ENCODE measurements at places on chromosomes 6 and 20.

DNA sequence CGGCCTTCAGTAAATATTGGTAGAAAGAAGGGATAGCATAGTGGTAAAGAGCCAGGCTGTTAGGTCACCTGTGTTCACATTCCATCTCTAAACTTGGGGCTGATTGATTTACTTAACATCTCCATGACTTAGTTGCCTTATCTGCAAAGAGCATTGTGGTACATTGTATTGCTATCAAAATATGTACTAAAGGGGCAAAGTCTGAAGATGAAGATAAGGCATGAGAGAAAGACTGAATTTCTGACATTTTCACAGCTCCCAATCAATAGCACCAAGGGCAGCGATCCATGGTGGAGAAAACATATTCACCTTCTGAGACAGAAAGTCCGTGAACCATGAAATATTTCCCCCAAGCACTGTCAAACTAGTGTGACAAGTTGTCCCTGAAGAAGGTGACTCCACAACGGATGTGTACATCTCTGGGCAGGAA is 223.3 kb upstream of the STXBP5 start:
- DNase-seq, result no peak

GRCh38 chr6:92263864-92264263 is 1155.5 kb downstream of the EPHA7 start:
- DNase-seq, result no peak

DNA sequence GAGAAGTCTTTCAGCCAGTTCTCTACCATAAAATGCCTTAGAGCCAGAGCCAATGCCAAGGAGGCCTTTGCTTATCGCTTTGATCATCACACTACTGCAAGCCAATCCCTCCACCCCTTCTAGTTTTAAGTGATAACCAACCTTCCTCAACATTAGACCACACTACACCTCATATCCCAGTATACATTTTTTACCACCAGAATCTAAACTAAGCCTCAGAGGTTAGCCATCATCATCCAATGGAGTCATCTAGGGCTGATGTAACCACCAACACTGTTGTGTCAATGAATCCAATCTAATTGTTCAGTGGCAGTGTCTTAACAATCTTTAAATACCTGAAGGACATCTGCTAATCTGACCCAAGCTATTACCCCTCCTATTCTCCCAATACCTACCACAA is 6.4 kb downstream of the ZUP1 start:
- DNase-seq, result no peak

GRCh38 chr20:17651129-17651759 is 30.8 kb downstream of the RRBP1 start:
- DNase-seq, result no peak

DNA sequence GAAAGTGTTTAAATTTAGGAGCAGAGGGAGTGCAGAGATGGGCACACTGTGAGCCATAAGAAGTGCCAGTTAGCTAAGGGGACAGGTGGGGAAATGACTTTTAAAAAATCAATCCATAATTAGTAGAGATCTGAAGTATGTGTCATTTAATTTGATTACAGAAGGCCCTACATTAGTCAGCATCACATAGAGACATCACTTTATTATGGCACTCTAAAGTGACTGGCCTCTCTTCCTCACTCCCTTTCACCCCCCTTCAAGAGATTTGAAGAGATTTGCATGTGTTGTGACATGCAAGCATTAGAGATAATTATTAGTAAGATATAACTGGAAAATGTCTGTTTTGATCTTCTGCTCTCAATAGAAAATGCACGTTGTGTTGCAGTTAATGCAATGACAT is 86.7 kb downstream of the SLX4IP start:
- no peak for DNase-seq

DNA sequence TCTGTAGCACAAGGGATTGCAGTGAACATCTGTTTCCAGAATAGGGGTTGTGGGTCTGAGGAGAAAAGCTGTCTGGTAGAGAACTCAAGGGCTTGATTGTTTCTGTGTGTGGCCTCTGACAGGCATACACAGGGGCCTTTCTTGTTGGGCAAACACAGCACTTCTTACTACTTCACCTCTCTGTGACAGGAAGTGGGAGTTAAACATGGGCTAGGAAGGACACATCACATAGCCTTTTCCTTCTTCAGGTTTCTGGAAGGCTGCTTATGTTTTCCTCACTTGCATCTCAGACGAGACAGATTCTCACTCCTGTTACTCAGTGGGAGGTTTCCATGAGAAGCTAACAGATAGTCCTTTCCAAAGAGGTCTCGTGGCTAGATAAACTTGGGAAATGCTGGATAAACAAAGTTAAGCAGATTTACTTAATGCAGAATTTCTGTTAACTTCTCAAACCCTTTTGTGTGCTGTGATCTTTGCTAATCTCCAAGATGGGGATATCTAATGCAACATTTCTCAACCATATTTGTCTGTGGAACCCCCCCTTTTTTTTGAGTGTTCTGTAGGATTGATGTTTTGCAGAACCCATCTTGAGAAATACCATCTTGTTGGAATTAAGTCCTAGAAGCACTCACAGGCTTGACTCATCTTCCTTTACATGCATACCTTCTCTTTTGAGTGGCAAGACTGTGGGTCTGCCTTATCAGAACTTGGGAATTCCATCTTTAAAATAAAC is 41.9 kb upstream of the RNF8 start:
- no peak for DNase-seq

GRCh38 chr6:129849456-129849855 is 11.7 kb downstream of the TMEM244 start:
- DNase-seq, result no peak

DNA sequence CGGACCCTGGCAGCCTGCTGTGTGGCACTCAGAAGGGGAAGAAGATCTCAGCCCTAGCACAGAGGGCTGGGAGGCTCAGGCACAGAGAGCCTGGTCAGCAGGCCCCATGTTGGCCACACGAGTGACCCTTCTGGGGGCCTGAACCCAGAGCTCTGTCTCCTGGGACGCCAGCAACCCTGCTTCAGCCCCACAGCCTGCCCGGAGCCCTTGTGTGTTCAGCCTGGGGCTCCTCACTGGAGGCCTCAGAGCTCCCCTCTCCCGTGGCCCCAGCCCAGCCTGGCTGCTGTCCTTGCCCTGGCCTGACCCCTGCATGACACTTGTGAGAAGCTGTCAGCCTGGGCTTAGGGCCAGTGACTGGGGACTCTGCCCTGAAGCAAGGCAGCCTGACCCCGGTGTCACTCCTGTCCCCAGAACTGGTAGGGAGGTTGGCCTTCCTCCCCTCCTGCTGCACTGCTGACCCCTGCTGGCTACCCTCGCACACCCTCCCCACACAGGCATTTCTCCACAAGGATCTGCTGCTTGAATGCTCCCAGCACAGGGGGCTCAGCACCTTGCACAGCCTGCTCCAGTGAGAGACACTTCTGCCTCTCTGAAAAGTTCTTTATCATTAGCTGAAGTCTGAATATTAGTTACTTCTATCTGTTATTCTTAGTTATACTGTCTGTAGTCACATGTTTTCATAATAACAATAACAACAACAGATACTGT is 15.4 kb upstream of the IP6K3 start:
- no peak for DNase-seq

DNA sequence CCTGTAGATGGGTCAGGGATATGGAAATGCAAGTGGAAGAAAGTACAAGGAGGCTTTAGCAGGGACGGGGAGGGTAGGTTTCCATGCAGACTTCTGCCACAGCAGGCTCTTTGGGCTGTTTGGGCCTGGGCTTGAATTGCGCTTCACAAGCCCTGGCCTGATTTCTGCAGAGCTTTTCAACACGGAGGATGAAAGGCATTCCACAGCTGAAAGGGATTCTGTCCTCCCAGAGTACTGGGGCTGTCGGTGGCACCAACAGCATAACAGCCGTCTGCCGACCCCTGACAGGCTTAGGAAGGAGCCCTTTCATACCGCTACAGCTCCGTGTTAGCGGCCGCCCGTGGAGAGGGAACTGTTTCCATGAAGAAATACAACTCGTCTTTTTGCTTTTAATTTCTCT is 22.9 kb upstream of the TBC1D7 start:
- no peak for DNase-seq

DNA sequence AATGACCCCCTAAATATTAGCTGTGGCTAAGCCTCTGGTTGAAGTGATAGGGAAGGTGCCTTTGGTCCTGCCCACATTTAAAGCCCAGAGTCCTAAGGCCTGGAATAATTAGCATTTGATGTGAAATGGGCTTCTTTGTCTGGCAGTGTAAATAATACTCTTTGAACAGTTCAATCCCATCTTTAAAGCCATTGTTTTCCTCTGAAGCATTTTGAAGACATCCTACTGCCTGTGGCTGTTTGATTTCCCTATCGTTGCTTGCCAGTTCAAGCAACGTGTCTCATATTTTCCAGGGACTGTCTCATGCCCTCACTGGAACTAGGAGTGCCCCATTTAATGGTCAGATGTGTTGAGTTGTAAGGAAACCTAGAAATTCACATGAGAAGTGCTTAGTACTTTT is 89.3 kb upstream of the BTN3A2 start:
- DNase-seq, result no peak

- DNase-seq, result peak; percentile 40
These were observed 14.2 kb downstream of the PAX1 start for GRCh38 chr20:21719592-21720214.

DNA sequence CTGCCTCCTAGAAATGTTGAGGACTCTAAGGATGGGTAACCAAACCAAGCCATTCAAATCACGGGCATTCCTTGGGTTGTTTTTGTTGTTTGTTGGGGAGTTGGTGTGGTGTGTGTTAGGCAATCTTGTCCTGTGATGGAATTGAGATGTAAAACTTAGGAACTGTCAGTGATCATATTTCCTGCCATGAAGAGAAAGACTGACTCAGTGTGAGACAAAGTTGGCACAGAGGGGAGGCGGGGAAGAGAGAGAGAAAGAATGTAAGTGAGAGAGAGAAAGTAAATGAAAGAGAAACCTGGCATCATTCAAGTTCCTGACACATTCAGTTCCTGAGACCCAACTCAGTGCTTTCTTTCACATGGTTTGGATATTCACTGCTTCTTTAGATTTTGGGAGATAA is 21.6 kb upstream of the FBXO30 start:
- DNase-seq, result peak; percentile 69

GRCh38 chr6:53325785-53326184 is 23.0 kb downstream of the ELOVL5 start:
- DNase-seq, result no peak

- DNase-seq, result no peak
These were observed 24.4 kb upstream of the FKBP1A start for GRCh38 chr20:1417273-1417672.

DNA sequence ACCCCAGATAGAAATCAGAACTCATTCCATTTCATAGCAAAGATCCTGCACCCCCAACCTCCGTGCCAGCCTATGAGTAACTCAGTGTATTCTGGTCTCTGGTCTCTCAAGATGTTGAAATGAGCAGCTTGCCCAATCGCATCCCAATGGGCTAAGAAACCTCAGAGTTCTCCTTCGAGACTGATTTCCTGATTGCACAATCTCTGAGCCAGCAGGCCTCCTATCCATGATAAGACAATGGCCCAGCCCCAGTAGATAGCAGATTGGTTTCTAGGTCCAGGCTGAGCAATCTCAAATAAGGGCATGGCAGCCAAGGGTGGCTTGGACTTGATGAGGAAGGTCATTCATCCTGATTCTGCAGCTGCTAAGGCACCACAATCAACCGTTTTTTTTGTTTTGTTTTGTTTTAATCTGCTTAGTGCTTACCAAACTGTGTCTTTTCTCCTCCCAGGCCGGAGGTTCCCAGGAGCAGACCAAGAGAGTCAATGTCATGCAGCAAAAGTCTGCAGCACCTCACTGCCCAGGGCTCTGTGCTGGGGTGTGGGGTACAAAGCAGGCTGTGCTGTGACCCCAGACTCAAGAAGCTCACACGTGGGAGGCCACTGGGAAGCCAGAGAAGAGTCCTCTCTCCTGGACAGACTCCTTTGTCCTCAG is 125.1 kb upstream of the NXT1 start:
- DNase-seq, result peak; percentile 96

GRCh38 chr20:24431279-24432045 is 38.0 kb upstream of the SYNDIG1 start:
- no peak for DNase-seq

DNA sequence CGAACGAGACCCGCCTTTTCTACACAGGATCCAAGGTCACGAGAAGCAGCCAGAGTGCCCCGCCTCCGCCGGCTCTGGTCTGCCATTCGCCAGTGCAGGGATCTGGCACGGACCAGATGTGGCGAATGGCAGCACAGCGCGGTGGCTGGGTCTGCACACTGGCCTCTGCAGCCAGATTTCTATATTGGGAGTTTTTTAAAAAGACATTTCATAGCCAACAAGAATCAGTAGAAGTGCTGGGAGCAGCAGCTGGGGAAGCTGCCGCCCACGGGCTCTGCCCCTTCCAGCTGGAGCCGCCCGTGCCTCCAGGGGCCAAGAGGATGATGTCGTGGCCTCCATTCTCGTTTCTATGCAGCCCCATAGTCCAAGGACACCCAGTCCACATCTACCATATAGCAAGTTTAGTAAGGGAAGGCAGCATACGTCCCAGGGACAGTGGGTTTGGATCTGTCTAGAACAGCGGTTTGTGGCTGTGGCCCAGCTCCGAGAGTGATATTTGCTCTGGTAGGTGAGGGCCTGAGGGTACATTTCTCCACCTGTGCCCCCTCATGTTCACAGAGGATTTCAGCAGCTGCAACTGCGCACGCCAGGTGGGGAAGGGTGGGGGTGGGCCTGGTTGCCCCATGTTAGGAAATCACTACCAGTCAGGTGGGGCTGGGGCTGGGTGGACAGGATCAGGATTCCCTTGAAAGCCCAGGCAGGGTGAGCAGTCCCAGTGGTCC is 333.7 kb downstream of the ZFAND3 start:
- DNase-seq, result no peak

DNA sequence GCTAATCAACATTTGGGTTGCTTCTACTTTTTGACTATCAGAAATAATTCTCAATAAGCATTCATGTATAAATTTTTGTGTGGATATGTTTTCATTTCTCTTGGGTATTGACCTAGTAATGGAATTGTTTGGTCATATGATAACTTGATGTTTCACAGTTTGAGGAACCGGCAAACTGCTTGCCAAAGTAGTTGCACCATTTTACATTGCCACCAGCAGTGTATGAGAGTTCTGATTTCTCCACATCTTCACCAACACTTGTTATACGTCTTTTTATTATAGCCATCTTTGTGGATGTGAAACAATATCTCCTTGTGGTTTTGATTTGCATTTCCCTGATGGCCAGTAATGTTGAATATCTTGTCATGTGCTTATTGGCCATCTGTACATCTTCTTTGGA is 42.6 kb upstream of the TGM2 start:
- DNase-seq, result no peak

- DNase-seq, result no peak
These were observed 43.4 kb downstream of the TAF8 start for GRCh38 chr6:42093582-42094329.

- no peak for DNase-seq
These were observed 49.1 kb downstream of the DACT2 start for GRCh38 chr6:168270274-168271172.

- peak; percentile 84 for DNase-seq
These were observed 101.3 kb downstream of the RTN4IP1 start for GRCh38 chr6:106527979-106528378.

GRCh38 chr6:82385961-82386360 is 22.3 kb downstream of the TPBG start:
- no peak for DNase-seq

DNA sequence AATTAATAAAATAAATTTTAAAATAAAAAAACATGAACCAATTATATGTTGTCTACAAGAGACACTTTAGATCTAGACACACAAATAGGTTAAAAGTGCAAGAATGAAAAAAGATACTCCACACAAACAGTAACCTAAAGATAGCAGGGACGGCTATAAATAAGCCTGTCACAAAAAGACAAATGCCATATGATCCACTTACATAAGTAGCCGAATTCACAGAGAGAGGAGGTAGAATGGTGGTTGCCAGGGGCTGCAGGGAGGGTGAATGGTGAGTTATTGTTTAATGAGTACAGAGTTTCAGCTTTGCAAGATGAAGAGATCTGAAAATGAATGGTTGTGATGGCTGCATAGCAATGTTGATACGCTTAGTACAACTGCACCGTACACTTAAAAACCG is 32.7 kb downstream of the KATNA1 start:
- DNase-seq, result no peak
